Glomerular endothelial cell (primary cell): ENCODE measurements at places on chromosomes 11 and 22.

GRCh38 chr11:128772814-128773213 lies 78.9 kb downstream of the FLI1 start:
- no peak for DNase-seq

- DNase-seq = no peak
Observed at GRCh38 chr22:27203276-27203660, 545.9 kb downstream of the MIAT start.

- no peak for DNase-seq
Observed at GRCh38 chr11:122681735-122682134, 26.2 kb downstream of the UBASH3B start.

DNA sequence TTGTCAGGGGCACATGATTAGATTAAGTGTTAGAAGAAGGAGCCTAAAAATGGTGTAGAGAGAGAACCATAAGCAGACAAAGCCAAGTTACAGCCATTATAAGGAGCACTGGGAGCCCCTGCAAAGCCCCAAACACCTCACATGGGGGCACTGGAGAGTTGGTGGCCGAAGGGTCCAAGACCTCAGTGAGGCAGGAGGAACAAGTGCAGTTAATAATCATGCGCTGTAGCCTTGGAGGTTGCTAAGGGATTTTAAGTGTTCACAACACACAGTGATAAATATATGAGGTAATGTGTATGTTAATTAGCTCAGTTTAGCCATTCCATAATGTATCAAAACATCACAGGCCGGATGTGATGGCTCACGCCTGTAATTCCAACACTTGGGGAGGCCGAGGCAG lies 54.4 kb upstream of the JAM3 start:
- DNase-seq = no peak

- DNase-seq = no peak
Observed at GRCh38 chr11:295351-296170, 3.8 kb downstream of the IFITM5 start.

- DNase-seq = no peak
Observed at GRCh38 chr22:23281406-23282088, 101.2 kb downstream of the BCR start.

DNA sequence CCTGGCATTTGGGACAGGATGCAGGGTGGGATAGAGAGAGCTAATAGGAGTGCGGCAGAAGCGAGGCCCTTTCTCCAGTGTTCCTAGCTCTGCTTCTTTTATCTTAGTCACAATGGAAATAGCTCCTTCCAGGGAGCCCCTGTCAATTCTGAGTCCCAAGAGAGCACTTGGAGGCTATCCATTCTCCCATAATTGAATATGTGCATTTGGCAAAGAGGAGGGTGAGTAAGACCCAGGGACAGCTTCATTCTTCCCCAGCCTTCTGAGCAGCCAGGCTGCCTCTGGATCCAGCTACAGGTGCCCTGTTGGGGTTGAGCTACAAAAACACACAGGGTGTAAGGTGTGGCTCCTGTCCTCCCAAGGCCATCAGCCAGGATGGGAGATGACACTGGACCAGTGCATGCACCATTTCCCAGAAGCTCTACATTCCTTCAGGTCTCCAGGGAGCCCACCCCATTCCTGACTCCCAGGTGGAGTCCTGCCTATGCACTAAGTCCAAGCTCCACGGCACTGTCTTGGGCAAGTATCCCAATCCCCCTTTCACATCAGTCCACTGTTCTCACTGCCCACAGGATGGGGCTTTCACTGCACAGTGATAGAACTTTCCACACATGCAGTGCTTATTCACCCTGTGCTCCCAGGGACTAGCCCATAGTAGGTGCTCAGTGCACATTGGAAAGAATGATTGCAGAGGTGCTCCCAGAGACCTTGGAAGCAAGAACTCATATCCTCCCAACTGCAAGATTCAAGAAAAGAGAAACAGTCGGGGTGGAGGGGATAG lies 6.2 kb downstream of the MS4A10 start:
- no peak for DNase-seq

DNA sequence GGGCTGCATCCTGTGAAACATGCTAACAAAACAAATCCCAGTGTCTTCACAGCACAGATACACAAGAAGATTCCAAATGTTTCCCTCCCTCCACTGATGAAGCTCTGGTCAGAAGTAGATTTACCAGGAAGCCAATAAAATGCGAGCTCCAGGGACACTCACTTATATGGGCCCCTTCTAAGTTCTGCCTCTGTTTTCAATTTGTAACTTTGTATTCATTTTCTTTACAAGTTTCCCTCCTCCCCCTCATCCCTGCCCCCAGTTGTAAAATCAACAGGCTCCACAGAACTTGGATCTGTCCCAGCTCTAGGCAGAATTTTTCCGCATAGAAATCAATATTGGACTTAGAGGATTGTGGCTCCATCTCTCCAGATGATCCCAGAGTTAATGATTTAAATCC lies 48.1 kb upstream of the ME3 start:
- DNase-seq = no peak

DNA sequence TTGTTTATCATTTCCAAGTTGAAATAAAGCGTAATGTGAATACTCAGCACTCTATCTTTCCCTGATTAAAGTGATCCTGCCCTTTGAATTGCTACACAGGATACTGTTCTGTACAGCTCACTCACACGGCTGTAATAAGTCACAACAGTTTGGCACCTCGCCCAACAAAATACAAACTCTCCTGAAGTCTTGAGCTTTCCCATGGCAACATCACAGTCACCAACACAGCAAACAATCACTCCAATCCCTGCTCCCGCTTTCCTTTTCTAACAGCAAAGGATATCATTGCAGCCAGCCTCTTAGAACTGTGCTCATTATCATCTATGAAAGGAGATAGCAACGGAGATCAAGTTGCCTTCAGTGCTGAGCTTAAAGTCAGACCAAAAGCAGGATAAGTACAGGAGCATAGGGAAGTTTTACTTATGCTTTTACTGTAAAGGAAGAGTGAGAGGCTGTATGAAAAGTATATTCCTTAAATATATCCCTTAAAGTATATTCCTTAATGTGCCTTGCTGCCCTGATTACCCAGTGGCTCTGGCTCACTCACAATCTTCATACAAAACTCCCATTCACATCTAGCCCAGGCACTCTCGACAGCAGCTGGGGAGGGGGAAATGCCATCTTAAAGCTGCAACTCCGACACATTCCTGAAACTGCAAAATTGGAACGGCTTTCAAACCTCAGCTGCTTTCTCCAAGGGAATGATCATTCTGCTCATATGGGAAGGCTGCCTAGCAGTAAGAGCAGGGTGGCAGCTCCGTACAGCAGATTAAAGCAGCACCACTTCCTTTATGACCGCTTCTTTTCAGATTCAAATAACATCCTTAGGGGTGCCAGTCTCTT lies 35.8 kb downstream of the MAML2 start:
- DNase-seq = peak; percentile 100

- DNase-seq = no peak
Observed at GRCh38 chr11:132519241-132519815, 1013.0 kb downstream of the OPCML start.

GRCh38 chr11:100141201-100141600 lies 545.9 kb upstream of the ARHGAP42 start:
- no peak for DNase-seq

DNA sequence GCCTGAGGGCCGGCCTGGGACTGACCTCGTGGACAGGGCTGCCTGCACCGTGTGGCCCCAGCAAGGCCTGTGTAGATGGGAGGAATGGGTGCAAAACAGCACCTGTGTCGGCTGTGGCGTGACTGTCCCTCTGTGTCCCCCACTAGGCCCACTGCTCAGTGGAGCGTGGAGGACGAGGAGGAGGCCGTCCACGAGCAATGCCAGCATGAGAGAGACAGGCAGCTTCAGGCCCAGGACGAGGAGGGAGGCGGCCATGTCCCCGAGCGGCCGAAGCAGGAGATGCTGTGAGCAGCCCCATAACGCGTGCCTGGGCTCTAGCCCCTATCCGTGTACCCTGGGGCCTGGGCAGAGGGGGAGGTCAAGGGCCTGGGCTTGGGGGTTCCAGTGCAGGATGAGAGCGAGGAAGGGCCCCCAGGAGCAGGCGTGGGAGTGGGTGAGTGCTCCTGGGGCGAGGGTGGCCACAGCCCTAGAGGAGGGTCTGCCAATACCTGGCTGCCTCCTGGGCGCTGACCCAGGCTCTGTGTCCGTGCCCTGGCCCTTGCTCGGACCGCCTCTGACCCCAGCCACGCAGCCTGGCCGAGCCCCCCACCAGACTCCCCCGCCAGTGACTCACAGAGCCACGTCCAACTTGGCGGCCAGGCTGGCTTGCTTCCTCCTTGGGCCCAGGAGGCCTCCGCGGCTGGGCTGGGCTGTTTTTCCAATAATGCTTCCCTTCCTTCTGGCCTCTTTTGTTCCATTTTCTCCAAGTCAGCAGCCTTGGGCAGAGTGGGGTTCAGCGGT lies 11.6 kb downstream of the PRR33 start:
- DNase-seq = no peak

- no peak for DNase-seq
Observed at GRCh38 chr11:128689948-128690664, 3.8 kb upstream of the FLI1 start.

DNA sequence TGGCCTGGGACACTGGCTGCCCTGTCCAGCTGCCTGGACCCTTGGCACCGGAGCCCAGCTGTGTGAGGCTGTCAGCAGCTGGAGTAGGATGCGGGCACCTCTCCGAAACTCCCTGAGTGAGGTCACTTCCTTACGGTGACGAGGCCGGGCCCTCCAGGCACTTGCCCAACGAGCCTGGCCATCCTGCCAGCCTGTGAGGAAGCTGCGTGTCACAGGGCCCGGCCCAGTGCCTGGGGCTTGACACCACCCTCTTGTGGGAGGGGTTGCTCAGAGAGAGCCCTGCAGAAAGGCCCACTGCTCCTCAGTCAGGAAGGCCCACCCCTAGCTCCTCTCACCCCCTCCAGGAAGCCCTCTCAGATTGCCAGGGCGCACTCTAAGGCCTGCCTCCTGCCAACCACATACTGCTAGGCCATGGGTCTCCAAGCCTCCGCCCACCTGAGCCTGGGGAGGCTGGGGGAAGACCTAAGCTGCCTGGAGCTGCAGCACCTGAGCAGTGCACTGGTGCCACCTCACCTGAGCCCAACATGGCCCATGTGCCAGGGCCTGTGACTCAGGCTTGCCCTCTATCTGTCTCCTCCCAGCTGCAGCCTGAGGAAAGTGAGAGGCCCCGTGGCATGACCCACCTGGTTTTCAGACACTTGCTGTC lies 4.3 kb upstream of the PHLDA2 start:
- no peak for DNase-seq

GRCh38 chr11:35671396-35672127 lies 9.0 kb downstream of the TRIM44 start:
- no peak for DNase-seq

DNA sequence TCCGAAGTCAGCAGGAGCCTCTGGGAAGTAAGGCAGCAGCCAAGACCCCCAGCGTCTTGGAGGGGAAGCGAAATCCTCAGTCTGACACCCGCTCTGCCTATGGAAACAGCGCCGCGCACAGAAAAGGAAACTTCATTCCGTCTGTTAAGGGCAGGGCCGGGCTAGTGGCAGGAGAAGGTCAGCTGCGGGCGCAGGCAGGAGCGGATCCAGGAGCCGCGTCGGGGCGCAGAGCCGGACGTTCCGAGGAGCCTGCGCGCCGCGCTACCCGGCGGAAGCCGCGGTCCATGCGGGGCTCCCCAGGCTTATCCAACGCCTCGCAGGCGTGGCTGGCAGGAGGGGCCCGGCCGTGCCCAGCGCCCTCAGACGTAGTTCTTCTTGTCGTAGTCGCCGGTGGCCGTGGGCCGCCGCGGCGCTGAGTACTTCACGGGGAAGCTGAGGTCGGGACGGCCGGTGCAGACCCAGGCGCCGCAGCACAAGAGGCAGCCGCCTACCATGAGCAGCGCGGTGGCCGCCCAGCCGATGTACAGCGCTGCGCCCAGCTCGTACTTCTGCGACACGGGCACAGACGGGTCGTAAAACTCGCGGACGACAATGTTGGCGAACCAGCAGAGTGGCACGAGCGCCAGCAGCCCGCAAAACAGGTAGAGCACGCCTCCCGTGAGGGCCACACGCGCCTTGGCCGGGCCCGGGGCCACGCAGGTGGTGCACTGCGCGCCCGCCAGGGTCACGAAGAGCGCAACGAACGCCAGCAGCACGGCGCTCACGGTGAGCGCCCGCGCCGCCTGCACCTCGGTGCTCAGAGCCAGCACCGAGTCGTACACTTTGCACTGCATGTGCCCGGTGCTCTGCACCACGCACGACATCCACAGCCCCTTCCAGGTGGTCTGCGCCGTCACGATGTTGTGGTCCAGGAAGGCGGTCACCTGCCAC lies 705 bp downstream of the CLDN5 start:
- DNase-seq = no peak

DNA sequence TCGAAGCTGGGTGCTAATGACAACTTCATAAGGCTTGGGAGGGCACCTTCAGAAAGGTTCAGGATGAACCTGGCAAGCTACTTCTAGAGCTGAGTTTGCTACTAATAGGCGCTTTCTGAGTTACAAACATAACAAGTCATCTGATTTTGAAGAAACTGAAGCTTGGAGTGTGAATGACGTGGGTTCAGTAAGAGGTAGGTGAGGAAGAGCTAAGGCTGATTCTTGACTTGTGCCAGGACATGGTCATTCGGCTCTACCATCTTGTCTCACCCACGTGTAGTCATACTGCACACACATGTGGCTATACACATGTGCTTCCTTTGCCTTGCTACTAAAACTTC lies 56.4 kb downstream of the SWAP70 start:
- no peak for DNase-seq

GRCh38 chr11:1889224-1889930 lies 2.3 kb downstream of the PRR33 start:
- DNase-seq = no peak

DNA sequence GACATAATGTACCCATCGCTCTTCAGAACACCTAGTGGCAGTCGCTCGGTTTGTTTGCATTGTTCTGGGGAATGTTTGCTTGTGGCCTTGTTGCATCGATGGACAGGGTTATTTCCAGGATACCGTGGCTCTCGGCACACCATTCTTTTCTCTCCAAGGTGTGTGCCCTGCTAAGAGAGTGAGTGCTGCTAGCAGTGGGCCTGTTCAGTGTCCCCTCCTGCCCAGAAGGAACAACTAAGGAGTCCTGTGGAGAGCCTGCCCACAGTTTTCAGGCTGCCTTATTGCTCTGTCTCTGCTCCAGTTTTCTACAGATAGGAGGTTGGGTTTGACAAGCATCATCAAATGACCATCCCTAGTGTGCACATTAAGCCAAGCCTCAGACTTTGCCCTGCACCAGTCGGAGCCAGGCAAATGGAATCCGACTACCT lies 1.4 kb downstream of the CRY2 start:
- DNase-seq = no peak

DNA sequence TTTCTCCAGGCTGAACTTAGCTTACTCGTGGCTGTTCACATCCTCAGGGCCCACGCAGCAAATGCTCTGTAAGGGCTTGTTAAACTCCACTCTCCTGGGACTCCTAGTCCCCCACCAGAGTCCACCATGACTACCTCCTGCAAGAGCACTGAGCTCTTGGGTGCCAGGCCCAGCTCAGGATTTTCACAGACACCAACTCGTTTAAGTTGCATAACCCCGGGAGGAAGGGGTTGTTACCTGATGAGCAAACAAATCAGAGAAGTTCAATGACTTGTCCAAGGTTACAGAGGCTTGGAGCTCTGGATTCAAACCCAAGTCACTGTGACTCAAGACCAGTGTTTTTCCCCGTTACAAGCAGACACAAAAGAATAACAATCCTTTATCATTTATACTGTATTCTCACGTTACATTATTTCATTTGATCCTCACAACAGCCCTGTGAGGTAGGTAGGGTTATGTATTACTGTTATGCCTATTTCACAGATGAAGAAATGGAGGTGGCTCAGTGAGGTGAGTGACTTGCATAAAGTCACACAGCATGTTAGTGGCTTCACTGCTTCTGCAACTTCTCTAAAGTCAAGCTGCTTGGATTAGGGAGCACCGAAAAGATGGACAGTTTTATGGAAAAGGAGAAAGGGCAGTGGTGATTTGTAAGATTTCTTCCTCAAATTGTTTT lies 17.4 kb downstream of the KCTD21 start:
- no peak for DNase-seq

GRCh38 chr11:86673872-86674750 lies 1.7 kb upstream of the ME3 start:
- no peak for DNase-seq
